Articular chondrocyte of knee joint (primary cell): ENCODE measurements at places on chromosomes 1 and 21. TPM values are rescaled to one million over a fixed set of nuclear protein-coding genes. Genes with fewer than 3 reads are reported as not detected.

The SLC9C2 gene
- under 0.01 TPM in 1 of 2 replicates, not detected in the other for total RNA-seq

The DYRK3 gene
- total RNA-seq = 45.1 and 46.4 TPM in 2 replicates

The IQGAP3 gene
- 17.2 and 19.9 TPM in 2 replicates for total RNA-seq

The VANGL2 gene
- not detected in 2 replicates for total RNA-seq

The OR10Z1 gene
- total RNA-seq = not detected in 2 replicates

The RCC1 gene
- total RNA-seq = 35.3 and 40.3 TPM in 2 replicates

The FCGR2B gene
- total RNA-seq = not detected in 2 replicates

The DNASE2B gene
- total RNA-seq = not detected in 2 replicates

The CDC20 gene
- total RNA-seq = 26.4 and 30.5 TPM in 2 replicates

The GPR157 gene
- total RNA-seq = 3.7 and 5.7 TPM in 2 replicates

The ADGRL4 gene
- total RNA-seq = 0.52 and 0.65 TPM in 2 replicates

The LRRC38 gene
- total RNA-seq = not detected in 2 replicates

The TAS1R2 gene
- total RNA-seq = not detected in 2 replicates

The LMOD1 gene
- total RNA-seq = 1.4 and 3.5 TPM in 2 replicates

The FAM151A gene
- total RNA-seq = not detected in 2 replicates

The SH2D2A gene
- total RNA-seq = 0.52 TPM in 1 of 2 replicates, not detected in the other

The CD1B gene
- total RNA-seq = not detected in 2 replicates

The CLIC6 gene
- 10.9 and 22.7 TPM in 2 replicates for total RNA-seq

The RNF19B gene
- total RNA-seq = 15.2 and 15.3 TPM in 2 replicates

The S100A10 gene
- total RNA-seq = 553 and 587 TPM in 2 replicates

The FHAD1 gene
- 0.11 and 0.52 TPM in 2 replicates for total RNA-seq

The KPRP gene
- total RNA-seq = not detected in 2 replicates

The PKLR gene
- total RNA-seq = 0.13 TPM in 1 of 2 replicates, not detected in the other

The SH3GLB1 gene
- 69.0 and 82.7 TPM in 2 replicates for total RNA-seq

The PPP2R5A gene
- 26.4 and 29.5 TPM in 2 replicates for total RNA-seq

The MARCKSL1 gene
- total RNA-seq = 10.1 and 10.2 TPM in 2 replicates

The FMO2 gene
- total RNA-seq = 1.2 and 3.6 TPM in 2 replicates

The CAPN9 gene
- total RNA-seq = not detected in 2 replicates

The SPAG17 gene
- total RNA-seq = 5.0 TPM in 2 replicates

The FMO5 gene
- total RNA-seq = 4.7 and 5.2 TPM in 2 replicates

The PTAFR gene
- 0.13 TPM in 1 of 2 replicates, not detected in the other for total RNA-seq

The UBXN11 gene
- 5.7 and 6.8 TPM in 2 replicates for total RNA-seq

The CYP4A22 gene
- not detected in 2 replicates for total RNA-seq

The LCE3D gene
- total RNA-seq = not detected in 2 replicates

The KIF17 gene
- 0.26 and 0.43 TPM in 2 replicates for total RNA-seq

The SETD4 gene
- 17.6 and 18.6 TPM in 2 replicates for total RNA-seq

The DCDC2B gene
- total RNA-seq = not detected in 2 replicates

The TRIM58 gene
- total RNA-seq = 0.43 and 0.65 TPM in 2 replicates

The DR1 gene
- total RNA-seq = 62.1 and 80.9 TPM in 2 replicates

The EDN2 gene
- total RNA-seq = not detected in 2 replicates

The SGIP1 gene
- total RNA-seq = 2.2 and 12.8 TPM in 2 replicates

The OR2AK2 gene
- not detected in 2 replicates for total RNA-seq

The FCRL4 gene
- total RNA-seq = not detected in 2 replicates

The KCNA3 gene
- total RNA-seq = not detected in 2 replicates

The NBPF4 gene
- total RNA-seq = 0.11 TPM in 1 of 2 replicates, not detected in the other

The TDRD10 gene
- total RNA-seq = 0.13 and 0.54 TPM in 2 replicates

The ATG4C gene
- total RNA-seq = 9.4 and 10.5 TPM in 2 replicates

The SV2A gene
- total RNA-seq = 9.9 and 17.2 TPM in 2 replicates
